ENCODE measurements at places on chromosomes 2 and 18.

DNA sequence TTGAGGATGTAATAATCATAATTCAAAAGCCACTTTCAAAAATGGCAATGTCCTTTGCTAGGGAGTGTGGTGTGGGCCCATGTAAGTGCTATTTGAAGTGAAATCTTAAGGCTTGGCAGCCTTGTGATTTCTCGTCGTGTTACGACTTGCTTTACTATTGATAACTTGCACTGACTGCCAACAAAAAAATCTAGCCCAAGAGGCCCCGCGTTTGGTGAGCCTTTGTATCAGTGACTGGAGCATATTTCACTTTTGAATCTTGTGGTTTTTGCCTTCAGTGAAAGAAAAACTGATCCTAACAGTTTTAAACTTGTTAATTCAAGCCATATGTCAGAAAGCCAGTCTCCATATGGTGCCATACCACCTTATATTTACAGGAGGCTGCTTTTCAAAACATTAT lies 248.0 kb downstream of the TMEM182 start:
- no peak overlapping the region for H3K4me3 ChIP-seq
- H3K4me1 ChIP-seq: no peaks in the 10 kb centered on the region
- no peak overlapping the region for H3K27ac ChIP-seq
- no peak for DNase-seq
- H3K36me3 ChIP-seq: no peaks in the 10 kb centered on the region

DNA sequence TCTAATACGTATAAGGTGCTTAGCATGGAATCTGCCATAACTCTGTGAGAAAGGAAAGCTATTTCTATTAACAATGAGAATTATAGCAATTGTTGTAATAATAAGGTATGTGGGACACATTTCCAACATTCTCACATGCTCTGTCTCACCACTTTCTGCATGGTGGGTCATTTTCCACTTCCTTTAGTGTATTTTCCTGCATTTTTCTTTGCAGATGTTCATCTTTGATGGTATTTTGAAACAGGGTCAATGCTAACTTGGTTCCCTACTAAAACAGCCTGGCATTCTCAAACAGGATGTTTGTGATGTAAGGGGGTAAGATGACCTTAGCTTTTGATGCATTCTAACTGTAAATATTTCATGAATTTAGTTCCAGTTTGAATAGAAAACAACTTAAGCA lies 54.7 kb downstream of the MYO1B start:
- no peaks in the 10 kb centered on the region for H3K36me3 ChIP-seq
- H3K27me3 ChIP-seq: no peaks in the 10 kb centered on the region
- no peak overlapping the region for H3K4me3 ChIP-seq
- no peaks in the 10 kb centered on the region for H3K4me1 ChIP-seq
- no peak overlapping the region for H3K27ac ChIP-seq
- DNase-seq: no peak

DNA sequence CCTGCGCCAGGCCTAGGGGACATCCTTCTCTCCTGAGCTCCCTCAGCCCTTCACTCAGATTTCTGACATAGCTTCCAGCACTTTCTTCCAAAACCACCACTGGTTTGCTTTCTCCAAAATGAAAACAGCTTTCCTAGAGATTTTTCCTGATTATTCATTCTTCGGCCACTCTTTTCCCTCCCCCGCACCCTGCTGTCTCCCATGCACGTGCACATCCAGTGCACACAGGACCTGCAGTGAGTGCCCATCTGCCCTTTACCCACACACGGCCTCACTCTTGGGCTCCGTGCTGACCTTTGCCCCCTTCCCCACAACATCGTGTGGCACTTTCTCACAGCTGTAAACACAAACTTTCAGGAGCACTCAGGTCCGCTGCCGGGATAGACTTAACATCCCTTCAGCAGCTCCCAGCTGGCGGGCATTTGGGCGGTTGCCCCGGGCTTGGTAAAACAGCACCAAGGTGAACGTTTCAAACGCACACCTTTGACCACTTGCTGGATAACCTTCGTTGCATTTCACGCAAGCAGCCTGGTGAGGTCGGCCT lies 25.8 kb downstream of the KIF1A start:
- H3K27ac ChIP-seq: no peak overlapping the region
- no peak overlapping the region for H3K4me3 ChIP-seq
- H3K4me1 ChIP-seq: no peaks in the 10 kb centered on the region
- H3K36me3 ChIP-seq: no peaks in the 10 kb centered on the region

GRCh38 chr2:74850496-74851190 lies 16.7 kb downstream of the HK2 start:
- H3K4me1 ChIP-seq: no peaks in the 10 kb centered on the region
- no peak for DNase-seq
- H3K27me3 ChIP-seq: no peaks in the 10 kb centered on the region
- H3K27ac ChIP-seq: peak overlapping the region; percentile 76
- no peaks in the 10 kb centered on the region for H3K36me3 ChIP-seq

GRCh38 chr2:171141320-171141719 lies 19.4 kb downstream of the TLK1 start:
- H3K36me3 ChIP-seq: no peaks in the 10 kb centered on the region
- no peak for DNase-seq

- H3K4me1 ChIP-seq: no peaks in the 10 kb centered on the region
- H3K4me3 ChIP-seq: no peak overlapping the region
- H3K36me3 ChIP-seq: no peaks in the 10 kb centered on the region
Measured at GRCh38 chr2:14700753-14701152, 68.2 kb downstream of the LRATD1 start.

DNA sequence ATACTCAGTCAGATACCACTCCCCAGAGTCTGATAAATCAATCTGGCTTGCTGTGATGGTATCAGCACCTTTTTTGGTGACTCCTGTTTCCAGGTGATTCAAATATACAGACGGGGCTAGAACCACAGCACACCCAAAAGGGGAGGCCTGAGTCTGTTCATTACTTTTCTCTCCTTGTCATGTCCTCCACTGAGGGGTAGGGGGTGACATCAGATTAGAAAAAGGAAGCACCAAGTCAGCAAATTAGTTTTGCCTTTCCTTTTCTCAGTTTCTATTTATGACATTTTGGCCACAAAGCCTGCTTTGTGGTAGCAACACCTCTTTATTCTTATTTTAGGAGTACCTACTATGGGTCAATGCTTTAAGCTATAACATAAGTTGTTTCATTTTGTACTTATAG lies 127.4 kb downstream of the CCDC102B start:
- no peaks in the 10 kb centered on the region for H3K4me1 ChIP-seq
- no peak overlapping the region for H3K27ac ChIP-seq
- H3K4me3 ChIP-seq: no peak overlapping the region
- no peak for DNase-seq

GRCh38 chr2:170084820-170085491 lies 93.0 kb upstream of the MYO3B start:
- H3K36me3 ChIP-seq: no peaks in the 10 kb centered on the region
- no peaks in the 10 kb centered on the region for H3K4me1 ChIP-seq
- no peak for DNase-seq
- no peak overlapping the region for H3K27ac ChIP-seq

DNA sequence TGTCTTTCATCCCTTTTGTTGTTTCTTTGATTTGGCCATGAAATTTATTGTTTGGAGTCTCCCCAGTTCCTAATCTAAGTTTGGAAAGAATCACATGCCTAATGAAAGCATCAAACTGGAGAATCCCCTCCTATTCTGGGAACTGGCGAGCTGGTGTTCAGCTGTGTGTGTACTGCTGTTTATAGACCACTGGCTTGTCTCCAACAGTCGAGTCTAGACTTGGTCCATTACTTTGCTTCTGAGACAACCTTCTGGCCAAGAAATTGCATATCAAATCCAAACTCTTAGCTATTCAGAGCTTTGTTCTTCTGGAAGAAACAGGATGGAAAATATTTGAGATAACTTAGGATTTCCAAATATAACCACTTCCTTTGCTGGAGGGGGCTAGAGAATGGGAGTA lies 111.5 kb upstream of the THSD7B start:
- H3K27ac ChIP-seq: no peak overlapping the region
- H3K27me3 ChIP-seq: no peaks in the 10 kb centered on the region
- H3K4me1 ChIP-seq: no peaks in the 10 kb centered on the region
- no peak for DNase-seq
- no peak overlapping the region for H3K4me3 ChIP-seq

DNA sequence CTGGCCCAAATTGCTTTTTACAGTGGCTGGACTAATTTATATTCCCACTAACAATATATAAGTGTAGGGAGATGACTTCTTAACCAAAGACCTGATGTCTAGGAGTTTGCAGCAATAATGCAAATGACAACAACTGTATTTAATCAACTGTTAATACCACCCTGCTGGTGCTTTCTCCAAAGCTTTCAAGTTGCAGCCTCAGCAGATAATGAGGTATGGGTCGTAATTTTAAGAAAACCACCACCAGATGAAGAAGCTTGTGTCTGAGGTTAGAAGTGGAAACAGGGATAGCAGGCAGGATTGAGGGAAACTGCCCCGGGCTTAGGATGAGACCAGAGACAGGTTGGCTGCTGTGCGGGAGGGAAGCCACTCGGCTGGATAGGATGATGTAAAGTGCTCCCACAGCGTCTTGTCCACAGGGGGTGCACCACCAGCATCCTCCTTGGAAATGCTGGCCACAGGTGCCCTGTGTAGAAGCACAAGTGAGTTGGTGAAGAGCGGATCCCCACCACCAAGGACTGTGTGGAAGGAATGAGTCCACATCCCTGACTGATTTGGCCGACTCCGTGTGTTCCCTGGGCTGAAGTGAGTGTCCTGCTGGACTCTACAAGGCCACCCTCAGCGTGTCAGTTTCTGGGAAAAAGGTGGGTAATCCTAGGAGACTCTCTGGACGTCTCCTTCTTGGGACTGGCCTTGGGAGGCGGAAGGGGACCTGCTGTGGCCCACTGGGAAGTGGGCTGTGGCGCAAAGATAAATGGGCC lies 76.1 kb upstream of the SMAD2 start:
- H3K4me3 ChIP-seq: no peak overlapping the region
- peak; percentile 31 for DNase-seq

DNA sequence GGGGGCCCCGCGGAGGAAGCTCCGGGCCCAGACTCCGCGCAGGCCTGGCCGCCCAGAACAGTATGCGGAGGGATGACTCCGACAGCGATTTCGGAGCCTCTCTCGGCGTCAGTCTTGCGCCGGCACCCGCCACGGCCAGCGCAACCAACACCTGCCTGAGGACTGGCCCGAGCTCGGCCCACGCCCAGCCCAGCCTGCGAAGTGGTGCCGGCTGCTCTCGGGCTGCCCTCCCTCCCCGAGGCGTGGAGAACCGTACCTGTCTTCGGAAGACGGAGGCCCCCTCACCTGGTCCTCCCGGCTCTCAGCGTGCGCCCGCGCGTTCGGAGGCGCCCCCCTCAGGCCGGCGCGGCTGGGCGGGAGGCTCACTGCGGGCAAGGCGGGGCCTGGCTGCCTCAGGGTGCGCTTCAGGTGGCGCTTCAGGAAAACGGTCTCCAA lies at the start of gene M1AP:
Gene M1AP (minus strand): TSS at position 322 of the 435 bp plus-strand sequence. CDS start 8,055 bp downstream, outside the sequence.
- no peaks in the 10 kb centered on the region for H3K4me1 ChIP-seq
- H3K4me3 ChIP-seq: no peak within 1 kb of the TSS
- H3K27me3 ChIP-seq: no peaks in the 10 kb centered on the region
- DNase-seq: no peak

GRCh38 chr2:212863185-212863588 lies 288.2 kb downstream of the IKZF2 start:
- no peak overlapping the region for H3K4me3 ChIP-seq
- H3K27ac ChIP-seq: no peak overlapping the region
- H3K36me3 ChIP-seq: no peaks in the 10 kb centered on the region
- no peaks in the 10 kb centered on the region for H3K27me3 ChIP-seq

- no peak overlapping the region for H3K27ac ChIP-seq
- H3K27me3 ChIP-seq: no peaks in the 10 kb centered on the region
- no peaks in the 10 kb centered on the region for H3K36me3 ChIP-seq
- no peak overlapping the region for H3K4me3 ChIP-seq
- peaks cover 4% of the 10 kb centered on the region for H3K4me1 ChIP-seq
- no peak for DNase-seq
Measured at GRCh38 chr2:58239243-58239925, 1.7 kb downstream of the FANCL start.

DNA sequence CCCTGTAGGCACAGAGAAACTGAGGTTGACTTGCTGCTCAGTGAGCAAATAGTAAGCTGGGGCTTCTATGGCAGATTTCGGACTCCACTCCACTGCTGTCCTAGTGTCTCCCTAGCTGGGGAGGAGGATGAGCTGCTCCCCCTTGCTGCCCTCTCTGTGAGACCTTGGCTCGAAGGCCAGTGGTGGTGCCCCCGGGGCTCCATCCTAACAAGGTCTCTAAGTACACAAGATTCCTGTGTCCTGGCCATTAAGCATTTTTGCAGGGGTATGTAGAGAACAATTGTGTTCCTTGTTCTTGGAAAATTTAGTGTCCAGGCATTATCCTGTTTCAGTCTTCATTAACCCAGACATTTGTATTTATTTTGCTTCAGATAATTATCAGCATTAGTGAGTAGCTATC lies 21.3 kb upstream of the BCL2L11 start:
- H3K27ac ChIP-seq: no peak overlapping the region
- H3K4me3 ChIP-seq: no peak overlapping the region
- no peak for DNase-seq

GRCh38 chr2:102190430-102191107 lies 3.7 kb downstream of the IL1RL2 start:
- H3K4me3 ChIP-seq: no peak overlapping the region
- no peaks in the 10 kb centered on the region for H3K36me3 ChIP-seq
- H3K4me1 ChIP-seq: peaks cover 12% of the 10 kb centered on the region
- no peak overlapping the region for H3K27ac ChIP-seq
- DNase-seq: no peak
- no peaks in the 10 kb centered on the region for H3K27me3 ChIP-seq

DNA sequence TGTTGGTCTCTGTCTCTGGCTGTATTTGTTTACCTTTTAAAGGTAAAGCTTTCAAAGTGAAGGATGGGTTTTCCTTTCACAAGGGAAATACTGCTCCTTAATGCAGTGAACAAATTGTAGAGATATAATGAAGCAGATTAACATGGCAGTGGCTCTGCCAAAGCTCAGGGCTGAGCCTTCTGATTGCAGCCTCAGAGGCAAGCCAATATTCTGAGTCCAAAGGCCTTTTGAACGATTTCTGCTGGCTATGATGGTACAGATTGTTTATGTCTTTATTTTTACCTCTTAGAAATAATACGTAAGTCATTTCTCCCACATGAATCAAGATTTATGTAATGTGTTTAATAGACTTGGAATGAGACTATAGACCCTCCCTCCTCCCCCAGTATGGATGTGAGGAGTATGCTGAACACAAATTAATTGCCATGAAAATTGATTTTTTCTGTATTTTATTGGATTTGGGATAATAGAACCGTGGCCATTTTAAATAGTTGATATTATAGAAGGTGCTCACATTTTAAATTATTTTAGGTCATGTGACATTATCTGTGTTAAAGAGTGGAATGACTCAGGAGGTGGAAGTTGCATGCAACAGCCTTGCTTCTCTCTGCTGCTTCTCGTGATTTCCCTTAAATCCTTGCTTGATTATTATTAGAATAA lies 772 bp downstream of the SCN2A start:
- no peaks in the 10 kb centered on the region for H3K36me3 ChIP-seq
- H3K27ac ChIP-seq: no peak overlapping the region
- H3K4me1 ChIP-seq: no peaks in the 10 kb centered on the region
- H3K27me3 ChIP-seq: no peaks in the 10 kb centered on the region
- DNase-seq: no peak

DNA sequence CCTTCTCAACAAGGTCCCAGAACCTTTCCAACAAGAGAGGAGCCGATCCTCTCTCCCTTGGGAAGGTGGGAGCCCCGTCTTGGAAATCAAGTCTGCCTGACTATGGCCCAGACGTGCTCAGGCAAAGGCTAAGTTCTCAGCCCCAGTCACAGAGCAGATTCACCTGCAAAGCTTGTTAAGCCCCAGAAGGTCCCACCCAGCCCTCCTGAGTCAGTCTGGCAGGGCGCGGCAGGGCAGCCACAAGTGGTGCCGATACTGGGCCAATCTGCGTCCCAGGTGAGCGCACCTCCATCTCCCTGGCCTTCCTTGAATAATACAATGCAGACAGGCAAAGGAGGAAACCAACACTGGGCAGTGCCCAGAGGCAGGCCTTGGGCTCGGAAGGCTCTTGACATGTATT lies 15.0 kb downstream of the CRACDL start:
- no peak overlapping the region for H3K27ac ChIP-seq
- H3K27me3 ChIP-seq: no peaks in the 10 kb centered on the region
- peak; percentile 30 for DNase-seq
- H3K4me1 ChIP-seq: no peaks in the 10 kb centered on the region
- no peaks in the 10 kb centered on the region for H3K36me3 ChIP-seq
- no peak overlapping the region for H3K4me3 ChIP-seq
